ENCODE measurements at places on chromosomes 5 and 9. TPM values are rescaled to one million over a fixed set of nuclear protein-coding genes. Genes with fewer than 3 reads are reported as not detected.

HIGD2A gene
- total RNA-seq: 204 TPM

CD74 gene
- 271 TPM for total RNA-seq

NOXA1 gene
- 2.8 TPM for total RNA-seq

SPINK13 gene
- total RNA-seq: not detected

BARHL1 gene
- total RNA-seq: not detected

LCP2 gene
- total RNA-seq: 8.3 TPM

WNT8A gene
- not detected for total RNA-seq

GHR gene
- total RNA-seq: 9.6 TPM

FOXD4L6 gene
- not detected for total RNA-seq

CDX1 gene
- not detected for total RNA-seq

PLAC8L1 gene
- total RNA-seq: not detected
